Stimulated activated CD4-positive, alpha-beta T cell treated with anti-CD3 and anti-CD28 coated beads, Interleukin-12 subunit alpha, Interleukin-12 subunit beta, amount 100 ng/mL, for 4 hours (primary cell): ENCODE measurements at places on chromosomes 5 and 9.

GRCh38 chr5:18970000-18970399 lies 1018.0 kb downstream of the CDH18 start:
- DNase-seq, result no peak

DNA sequence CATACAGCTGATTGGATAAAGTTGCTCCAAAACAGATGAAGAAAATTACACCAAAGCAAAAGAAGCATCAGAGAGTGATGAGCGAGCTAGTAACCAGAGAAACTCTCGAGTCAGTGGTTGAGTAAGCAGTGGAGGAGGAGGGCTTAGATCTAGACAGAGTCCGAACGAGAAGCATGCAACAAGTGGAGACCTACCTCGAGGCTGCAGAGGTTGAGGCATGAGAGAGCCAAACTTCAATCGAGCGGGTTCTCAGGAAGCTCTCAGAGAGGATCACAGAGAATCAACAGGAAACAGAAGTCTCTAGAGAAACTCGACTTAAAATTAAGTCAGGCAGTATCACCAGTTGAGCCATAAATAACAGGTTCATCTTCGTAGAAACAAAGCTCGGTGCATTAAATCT lies 6.1 kb downstream of the RUSC2 start:
- no peak for DNase-seq

GRCh38 chr5:33964132-33964700 lies 20.3 kb downstream of the SLC45A2 start:
- no peak for DNase-seq

DNA sequence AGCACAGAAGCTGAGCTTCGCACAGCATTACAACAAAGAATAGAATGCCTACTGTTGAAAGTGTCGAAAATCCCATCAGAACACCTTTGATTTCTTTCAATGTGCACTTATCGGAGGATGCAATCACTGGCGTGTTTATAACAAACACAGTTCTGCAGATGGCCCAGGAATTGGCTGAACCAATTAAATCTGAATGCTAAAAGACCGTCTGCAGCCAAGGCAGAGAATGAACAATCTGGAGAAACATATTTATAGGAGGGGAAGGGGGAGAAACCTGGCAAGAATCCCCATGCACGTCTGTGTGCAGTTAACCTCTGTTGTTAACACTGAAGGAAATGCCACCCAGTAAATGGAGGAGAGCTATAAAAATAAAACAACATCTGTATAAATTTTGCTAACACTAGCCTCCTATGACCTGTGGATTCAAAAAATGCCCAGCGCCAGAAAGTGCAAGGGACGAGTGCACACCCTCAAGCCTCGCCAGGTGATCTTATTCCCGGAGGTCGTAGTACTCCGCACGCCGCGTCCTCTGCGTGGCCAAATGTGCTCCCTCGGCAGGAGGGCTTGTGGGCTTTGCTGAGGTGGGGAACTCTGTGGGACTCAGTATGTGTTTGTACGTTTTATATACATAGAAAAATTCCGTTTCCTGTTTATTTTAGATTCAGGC lies 56.8 kb downstream of the PTCH1 start:
- no peak for DNase-seq

DNA sequence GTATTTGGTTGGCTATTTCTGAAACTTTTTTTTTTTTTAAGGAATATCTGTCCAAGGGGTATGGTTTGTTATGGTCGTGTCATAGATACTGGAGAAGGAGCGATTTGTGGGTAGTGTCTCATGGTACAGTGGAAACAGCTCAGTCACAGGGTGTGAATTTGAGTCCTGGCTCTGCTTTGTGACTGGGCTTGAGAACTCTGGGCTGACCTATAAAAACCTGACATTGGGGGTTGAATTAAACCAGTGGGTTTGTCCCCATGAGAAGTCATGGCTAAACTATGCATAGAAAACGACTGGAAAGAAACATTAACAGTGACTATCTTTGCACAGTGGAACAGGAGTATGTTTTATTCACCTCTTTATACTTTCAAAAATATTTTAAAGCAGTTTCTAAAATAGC lies 54.7 kb downstream of the MACROH2A1 start:
- DNase-seq, result no peak

GRCh38 chr5:132896685-132897084 lies 23.2 kb downstream of the LEAP2 start:
- no peak for DNase-seq

DNA sequence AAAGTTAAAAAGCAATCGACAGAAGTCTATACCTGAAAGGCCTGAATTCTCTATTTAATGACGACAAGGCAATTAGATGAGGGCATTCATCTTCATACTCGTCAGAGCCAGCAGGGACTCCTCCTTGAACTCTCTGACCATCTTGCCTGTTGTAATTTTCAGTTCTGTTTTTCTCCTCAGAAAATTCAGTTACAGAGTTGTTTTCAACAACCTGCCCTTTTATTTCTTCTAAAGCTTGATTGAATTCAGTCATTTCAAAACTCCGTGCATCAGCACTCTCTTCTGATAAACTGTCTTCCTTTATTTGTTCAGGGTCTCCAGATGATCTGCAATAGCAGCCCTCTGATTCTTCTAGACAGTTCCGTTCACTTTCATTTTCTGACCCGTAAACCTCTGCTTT lies 15.6 kb downstream of the RIOK2 start:
- no peak for DNase-seq

- DNase-seq, result no peak
These were observed 17.9 kb downstream of the FGD3 start for GRCh38 chr9:92965061-92965758.

DNA sequence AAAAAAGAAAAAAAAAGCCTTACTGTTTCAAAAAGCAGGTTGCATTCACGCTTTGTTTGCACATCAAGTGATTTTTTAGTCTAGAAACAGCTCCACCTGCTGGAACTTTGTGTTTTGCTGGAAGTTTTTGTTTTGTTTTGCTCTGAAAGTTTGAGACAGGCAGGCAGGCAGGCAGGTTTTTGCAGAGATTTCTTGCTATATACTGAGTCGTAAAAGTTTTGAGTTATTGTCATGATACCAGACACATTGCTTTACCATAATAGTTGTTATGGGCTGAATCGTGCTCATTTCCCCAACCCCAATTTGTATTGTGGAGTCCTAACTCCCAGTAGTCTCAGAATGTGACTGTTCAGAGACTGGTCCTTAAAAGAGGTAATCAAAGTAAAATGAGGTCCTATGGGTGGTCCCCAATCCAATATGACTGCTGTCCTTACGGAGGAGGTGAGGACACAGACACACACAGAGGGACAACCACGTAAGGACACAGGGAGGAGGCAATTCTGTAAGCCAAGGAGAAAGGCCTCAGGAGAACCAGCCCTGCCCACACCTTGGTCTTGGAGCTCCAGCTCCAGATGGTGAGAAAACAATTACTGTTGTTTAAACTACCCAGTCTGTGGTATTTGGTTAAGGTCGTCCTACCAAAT lies 20.9 kb downstream of the OR2Y1 start:
- DNase-seq, result peak; percentile 6

DNA sequence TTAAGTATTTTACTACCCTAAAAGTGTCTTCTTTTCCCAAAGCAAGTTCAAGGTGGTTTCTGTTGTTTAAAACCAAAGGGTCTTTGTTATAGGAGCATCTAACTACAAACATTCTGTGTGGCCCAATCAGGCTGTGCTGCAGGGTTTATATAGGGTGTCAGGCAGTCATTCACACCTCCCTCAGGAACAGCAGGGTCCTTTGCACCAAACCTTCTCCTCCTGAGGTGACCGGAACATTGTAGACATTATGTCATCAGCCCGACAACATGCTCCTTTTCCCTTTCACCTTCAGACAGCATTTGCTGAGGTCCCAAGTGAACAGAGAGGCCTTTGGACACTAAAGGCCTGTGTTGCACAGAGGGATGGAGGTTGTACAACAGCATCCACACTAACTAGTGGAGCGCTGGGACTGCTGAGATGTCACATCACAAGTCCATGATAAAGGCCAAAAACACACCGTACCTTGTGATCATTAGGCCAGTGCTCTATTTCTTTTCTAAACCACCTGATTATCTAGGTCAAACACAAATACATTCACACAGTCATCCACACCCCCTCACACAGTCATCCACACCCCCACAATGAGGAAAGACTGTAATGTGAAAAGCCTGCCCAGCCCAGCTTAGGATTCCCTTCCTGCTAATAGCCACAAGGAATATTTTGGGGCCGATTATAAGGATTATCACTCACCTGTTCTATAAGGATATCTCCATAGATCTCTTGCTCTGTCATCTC lies 123.8 kb upstream of the VLDLR start:
- no peak for DNase-seq

DNA sequence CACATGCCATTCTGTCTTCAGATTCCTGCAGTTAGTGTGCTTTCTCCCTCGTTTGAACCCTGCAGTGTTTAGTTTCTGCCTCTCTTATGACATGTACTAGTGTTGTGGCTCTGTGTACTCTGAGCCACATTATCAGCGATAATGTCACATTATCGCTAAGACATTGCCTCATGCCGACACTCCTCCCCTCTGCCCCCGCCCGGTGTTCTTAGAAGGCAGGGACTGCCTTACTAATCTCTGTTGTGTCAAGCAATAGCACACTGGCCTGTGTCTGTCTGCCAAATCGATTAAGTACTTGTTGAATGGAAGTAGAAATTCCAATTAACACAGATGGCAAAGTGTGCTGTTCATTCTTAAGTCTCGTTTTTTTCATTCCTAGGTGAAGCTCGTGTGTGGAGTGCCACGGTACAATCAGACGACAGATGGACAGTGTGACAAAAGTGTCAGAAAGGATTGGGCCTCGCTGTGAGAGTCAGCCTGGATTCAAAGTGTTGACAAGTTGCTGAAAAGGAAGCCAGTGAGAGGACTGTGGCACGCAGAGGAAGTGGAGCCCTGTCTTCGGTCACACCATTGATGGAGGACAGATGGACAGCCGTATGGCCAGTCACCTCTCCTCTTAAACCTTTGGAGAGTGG lies 10.5 kb downstream of the PIK3R1 start:
- no peak for DNase-seq

- DNase-seq, result no peak
These were observed 614.1 kb downstream of the PTPRD start for GRCh38 chr9:9998491-9999287.

DNA sequence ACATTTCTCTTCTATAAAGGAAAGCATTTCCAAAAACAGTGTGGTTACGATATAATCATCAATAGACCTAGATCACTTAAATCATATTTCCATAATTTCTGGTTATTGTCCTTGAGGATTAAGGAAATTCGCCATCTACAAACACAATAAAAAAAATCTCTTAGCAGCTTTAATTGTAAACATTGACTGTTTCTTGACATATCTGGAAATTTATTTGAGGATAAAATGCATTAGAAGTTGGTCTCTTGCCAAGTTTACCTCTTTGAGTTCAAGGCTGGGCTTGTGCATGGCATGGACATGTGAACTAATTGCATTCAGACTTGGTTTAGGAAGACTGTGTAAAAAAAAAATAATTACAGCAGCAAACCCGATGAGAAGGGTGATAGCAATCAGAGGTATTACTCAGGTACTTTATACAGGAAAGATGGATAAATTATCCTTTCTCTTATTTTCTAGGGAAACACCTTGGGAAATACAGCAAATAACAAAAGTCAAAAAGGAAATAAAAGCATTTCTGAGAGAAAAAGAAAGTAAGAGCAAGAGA lies 237.9 kb downstream of the SLF1 start:
- DNase-seq, result no peak

DNA sequence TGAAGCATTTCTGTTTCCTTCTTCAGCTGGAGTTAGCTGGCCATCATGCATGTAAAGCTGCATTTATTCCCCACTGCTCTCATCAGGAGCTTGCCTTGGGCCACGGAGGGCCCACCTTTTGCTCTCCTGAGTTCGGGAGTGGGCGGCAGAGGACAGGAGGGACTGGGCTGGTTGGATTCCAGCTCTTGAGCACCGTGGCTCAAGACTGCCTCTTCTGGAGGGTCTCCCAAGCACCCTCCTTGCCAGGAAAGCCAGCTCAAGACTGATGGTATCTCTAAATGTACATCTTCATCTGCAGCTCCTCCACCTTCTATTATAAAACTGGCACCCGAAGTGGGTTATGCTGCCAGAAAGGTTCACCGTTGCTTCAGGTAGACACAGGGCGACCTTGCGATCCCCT lies 399.6 kb upstream of the IRX1 start:
- no peak for DNase-seq

DNA sequence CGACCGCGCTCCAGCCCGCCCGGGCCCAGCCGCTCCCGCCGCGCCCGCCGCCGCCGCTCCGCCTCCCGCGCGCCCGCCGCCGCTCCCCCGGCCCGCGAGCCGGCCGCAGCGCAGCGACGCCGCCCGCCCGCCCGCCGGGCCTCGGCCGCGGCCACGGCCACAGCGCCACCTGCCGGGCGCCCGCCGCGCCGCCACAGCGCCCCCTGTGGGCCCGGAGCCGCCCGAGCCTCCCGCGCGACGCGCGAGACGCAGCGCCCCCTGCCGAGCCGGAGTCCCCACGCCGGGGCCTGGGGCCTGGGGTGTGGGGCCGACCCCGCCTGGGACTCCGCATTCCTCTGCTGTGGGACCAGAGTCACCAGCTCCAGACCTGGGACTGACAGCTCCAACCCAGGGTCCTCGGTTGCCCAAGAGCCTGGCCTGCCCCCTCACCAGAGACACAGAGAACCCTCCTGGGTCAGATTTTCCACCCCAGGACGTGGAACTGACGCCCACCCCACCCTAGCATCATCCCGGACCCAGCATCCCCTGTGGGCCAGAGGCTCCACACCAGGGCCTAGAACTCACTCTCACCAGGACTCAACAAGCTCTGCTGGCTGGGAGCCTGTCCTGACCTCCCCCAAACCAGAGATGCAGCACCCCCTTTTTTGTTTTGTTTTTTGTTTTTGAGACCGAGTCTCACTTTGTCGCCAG lies at the start of gene RAPGEF1:
TSS of gene RAPGEF1 (minus strand) at position 118 of the 690 bp plus-strand sequence. CDS start 246 bp downstream, outside the sequence.
- peak; percentile 87 for DNase-seq

DNA sequence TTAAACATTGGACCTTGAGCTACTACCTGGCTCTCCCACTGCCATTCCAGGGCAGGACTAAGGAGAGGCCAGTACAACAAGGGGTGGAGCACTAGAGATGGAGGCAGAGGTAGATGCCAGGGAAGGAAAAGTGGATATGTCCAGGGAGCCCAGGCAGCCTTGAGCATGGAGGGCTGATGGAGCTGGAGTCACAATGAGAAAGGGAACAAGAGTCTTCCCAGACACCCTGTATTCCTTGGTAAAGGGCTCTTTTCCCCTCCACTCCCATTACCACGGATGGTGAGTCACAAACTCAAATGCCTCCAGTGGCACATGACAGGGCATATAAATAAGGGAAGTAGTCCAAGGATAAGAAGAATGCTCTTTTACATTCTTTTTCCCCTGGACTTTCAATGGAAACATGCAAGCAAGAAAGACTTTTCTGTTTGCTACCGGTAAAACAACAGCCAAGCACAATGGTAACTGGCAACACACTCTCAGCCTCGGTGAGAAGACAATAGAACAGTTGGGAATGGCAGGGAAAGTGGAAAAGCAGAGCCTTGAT lies 16.7 kb downstream of the ERAP1 start:
- no peak for DNase-seq
